ENCODE measurements at places on chromosomes 11 and 22.
A peak's percentile ranks its signal among the peaks of the same experiment; 100 is the strongest.

- no peak for DNase-seq
Observed at GRCh38 chr11:76062733-76063132, 143.6 kb downstream of the WNT11 start.

- DNase-seq: peak; percentile 9
Observed at GRCh38 chr11:86069408-86070101, 671 bp upstream of the PICALM start.

DNA sequence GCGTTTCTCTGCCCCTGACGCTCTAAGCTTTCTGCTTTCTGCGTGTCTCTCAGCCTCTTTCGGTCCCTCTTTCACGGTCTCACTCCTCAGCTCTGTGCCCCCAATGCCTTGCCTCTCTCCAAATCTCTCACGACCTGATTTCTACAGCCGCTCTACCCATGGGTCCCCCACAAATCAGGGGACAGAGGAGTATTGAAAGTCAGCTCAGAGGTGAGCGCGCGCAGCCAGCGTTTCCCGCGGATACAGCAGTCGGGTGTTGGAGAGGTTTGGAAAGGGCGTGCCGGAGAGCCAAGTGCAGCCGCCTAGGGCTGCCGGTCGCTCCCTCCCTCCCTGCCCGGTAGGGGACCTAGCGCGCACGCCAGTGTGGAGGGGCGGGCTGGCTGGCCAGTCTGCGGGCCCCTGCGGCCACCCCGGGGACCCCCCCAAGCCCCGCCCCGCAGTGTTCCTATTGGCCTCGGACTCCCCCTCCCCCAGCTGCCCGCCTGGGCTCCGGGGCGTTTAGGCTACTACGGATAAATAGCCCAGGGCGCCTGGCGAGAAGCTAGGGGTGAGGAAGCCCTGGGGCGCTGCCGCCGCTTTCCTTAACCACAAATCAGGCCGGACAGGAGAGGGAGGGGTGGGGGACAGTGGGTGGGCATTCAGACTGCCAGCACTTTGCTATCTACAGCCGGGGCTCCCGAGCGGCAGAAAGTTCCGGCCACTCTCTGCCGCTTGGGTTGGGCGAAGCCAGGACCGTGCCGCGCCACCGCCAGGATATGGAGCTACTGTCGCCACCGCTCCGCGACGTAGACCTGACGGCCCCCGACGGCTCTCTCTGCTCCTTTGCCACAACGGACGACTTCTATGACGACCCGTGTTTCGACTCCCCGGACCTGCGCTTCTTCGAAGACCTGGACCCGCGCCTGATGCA, at the start of gene MYOD1:
TSS of gene MYOD1 (plus strand) at position 544 of the 910 bp plus-strand sequence. CDS start at position 756, 212 bp downstream.
- DNase-seq: no peak

DNA sequence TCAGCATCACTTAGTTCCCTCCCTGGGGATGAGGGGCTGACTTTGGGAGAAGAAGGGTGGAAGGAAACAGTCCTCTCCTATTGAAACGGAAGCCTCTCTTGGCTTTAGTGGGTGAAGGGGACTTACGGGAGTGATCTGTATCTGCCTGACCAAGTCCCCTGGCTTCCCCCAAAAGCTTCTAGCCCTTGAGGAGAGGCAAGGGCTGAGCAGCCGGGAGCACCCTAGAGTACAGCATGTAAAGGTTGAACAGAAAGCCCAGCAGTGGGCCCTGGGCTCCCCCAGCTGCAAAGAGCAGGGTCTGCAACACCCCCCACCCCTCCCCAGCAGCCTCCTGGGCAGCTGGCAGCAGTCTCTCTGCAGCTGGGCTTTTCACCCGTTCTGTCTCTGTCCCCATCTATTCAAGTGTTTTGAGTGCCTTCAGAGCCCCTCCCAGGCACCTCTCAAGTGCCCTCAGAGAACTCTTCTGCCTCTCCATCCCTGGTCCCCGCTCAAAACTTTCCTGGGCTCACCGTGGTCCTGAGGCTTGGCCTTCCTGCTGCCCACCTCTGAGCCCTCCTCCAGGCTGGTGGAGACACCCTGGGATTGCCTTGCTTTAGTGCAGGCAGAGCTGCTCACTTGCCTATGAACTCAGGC, 2.7 kb downstream of the CAPN5 start:
- no peak for DNase-seq

DNA sequence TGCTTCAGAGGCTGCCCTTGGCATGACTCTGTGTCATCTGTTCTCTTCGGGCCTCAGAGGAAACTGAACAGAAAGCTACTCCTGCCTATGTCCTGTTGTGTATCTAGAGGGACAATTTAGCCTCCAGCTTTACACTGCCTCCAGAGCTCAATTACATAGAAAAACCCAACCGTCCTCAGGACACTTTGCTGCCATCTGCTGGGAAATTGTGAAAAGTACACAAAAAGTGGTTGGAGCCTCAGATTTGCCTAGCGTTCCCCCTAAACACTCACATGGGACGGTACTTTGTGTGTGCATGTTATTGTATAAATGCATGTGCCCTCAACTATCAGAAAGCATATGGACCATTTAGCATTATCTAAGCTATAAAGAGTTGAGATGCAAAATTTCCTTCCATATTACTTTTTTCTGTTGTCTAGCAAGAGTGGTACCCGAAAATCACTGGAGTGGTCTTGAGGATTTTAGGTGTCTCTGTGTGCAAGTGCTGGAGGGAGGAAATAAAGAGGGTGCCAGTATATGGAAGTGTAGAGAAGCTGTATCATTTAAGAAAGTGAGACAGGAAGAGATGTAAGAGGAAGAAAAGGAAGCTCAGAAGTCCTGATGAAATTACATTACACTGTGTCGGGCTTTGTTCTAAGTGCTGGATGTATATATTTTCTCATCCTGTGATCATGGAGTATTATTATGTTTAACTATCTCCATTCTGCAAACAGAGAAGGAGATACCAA, 8.7 kb upstream of the MS4A4E start:
- no peak for DNase-seq

DNA sequence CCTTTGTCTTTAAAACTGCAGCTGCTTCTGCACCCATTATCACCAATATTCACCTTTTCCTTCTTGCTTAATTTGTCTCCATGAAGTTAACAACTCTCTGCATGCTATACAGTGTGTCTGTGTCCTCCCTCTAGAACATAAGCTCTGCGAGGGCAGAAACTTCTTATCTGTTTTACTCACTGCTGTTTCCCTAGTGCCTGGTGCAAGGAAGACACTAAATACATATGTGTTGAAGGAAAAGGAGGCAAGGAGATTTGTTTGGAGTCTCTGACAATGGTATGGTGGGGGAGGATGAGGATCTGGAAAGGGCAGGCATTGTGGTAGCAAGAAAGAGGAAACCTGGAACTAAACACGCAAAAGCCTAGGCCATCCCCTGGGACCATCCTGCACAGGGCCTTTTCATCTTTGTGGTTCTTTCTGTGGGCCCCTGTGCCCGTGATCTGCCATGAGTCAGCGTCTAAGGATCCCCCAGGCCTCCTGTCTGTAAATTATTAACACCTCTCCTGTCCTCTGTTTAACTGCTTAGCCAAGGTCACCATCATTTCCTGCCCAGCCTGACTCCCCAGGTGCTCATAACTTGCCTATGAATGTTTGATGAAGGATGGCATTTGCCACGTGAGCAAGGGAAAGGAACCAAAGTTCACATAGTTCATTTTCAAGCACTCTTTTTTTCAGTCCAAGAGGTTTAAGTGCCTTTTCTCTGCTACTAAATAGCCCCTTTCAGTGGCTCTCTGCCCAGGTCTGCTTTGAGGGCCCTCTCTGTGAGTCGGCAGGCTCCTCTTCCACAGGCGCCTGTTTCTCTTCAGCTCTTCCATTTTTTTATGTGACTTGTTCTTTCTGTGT, 131.1 kb downstream of the RASSF10 start:
- DNase-seq: no peak

GRCh38 chr11:66835768-66836405, 7.4 kb upstream of the RCE1 start:
- no peak for DNase-seq

DNA sequence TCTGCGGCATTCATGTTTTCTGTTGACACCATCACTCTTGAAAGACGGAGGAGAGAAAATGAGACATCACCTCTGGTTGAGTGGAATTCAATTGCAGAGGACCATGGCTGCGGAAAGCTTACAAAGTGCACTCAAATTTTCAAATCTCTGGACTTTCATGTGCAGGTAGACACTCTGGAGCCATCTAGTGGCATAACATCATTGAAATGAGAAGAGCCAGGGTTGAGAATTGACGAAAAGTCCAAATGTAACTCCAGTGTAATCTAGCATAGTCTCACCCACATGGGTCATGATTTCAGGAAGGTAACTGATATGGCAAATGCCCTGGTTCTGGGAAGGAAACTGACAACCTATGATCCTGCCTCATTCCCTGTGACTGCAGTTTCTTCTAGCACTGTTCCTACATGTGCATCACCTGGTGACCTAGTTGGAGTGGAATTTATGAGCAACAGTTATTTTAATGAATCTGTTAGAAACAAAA, 687.8 kb downstream of the KCNA4 start:
- DNase-seq: no peak

DNA sequence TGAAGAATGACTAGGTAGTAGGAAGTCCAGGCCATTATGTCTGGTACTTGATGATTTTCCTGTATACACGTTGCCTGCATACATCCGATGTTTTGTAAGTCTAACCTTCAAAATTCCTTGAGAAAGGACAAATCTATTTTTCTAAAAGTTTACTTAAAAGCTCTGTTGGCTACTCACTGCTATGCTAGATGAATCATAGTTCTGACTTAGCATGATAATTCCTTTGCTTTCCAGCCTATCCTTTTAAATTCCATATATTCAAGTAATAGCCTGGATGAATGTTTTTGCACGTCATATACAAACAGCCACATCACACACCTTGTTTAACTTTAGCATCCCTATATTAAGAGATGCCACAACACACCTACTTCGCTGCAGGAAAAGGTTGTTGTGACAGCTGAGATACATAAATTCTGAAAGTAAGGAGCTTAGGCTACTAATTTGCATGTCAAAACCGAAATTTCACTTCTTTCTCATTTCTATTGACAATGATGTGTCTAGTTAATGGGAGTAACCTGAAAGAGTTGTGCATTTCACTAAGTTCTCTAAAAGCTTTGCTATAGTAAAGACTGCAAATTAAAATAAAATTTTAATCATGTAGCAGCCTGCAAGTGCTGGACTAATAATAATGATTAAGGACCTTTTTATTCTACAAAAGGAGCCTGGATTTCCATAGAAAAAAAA, 1116.4 kb downstream of the JRKL start:
- no peak for DNase-seq

DNA sequence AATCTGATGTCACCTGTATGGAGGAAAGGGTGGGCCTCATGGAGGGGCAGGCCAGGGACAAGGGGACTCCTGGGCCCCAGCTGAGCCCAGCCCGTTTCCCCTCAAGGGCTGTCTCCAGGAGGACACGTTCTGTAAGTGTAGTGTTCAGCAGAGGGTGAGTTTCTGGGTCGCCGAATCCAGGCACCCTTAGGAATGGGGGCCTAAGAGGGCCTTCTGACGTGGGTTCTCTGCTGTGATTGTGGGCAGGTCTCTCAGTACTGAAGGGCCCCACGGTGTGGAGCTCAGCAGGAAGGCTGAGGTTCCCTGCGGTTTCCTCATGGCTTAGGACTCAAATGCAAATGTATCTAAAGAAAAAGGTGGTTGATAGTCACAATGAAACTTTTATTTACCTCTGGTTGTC, 6.5 kb downstream of the PTDSS2 start:
- no peak for DNase-seq

DNA sequence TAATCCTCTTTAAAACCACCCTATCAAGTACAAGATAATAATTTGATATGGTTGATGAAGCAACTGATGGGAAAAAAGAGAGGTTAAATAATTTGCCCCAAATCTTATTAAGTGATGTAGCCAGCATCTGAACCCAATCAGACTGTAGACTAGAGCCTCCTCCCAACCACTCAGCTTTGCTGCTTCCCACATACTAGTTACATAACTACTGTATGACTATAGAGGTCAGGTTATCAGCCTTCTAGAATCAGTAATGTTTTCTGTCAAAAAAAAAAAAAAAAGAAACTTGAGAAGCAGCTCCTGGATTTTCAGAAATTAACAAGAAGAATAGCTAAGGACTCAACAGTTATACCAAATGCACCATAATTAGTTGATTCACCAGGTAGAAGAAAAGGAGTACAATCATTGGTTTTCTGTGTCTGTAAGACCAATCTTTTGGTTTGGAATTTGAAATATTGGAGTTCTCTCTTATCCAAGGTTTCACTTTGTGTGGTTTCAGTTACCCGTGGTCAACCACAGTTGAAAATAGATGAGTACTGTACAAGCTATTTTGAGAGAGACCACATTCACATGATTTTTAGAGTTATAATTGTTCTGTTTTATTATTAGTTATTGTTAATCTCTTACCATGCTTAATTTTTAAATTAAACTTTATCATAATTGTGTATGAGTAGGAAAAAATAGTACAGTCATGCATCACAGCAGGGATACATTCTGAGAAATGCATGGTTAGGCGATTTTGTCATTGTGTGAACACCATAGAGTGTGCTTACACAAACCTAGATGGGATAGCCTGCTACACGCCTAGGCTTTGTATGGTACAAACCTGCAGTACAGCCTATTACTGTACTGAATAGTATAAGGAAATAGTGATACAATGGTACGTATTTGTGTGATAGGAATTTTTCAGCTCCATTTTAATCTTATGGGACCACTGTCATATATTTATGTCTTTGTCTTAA, 72.2 kb downstream of the PDHX start:
- DNase-seq: no peak

GRCh38 chr22:50657925-50658324, 14.7 kb upstream of the SHANK3 start:
- DNase-seq: no peak

DNA sequence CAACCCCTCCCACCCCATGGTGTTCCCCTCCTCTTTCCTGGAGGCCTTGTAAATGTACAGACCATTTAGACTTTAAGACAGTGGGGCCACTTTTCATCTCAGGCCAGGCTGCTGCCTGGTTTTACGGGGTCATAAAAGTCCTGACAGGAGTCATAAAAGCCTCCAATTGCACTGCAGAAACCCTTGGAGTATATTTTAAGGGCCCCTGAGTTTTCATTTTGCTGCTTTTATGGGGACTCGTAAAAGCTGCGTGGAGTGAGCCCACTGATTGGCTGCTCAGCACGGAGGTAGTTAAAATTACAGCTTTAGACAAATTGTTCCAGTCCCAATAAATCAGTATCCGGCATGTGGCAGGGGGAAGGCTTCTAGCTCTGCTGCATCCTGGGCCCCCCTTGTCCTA, 627.6 kb downstream of the NTM start:
- DNase-seq: no peak

DNA sequence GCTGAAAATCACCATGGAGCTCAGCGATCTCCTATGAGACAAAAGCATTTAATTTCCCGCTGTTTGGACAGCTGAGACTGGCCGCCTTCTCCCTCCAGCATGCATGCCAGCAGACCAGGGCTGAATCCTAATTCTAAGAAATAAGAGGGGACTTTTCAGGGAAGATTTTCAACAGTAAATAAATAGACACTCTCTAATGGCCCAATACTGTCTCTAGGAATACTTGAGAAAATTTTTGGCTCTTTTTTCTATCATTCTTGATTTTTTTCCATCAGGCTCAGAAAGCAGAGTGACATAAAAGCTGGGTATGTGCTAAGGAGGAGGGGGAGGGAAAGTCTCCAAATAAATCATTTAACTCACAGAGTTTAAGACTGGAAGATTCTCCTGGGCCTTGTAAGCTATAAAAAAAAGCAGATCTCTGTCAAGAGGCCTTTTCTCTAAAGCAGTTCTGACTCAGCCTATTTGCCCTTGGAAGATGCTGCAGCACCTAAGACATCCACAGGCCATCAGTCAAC, 17.6 kb upstream of the SPON1 start:
- DNase-seq: no peak

GRCh38 chr22:36736701-36737320, 33.3 kb upstream of the CACNG2 start:
- DNase-seq: no peak

All from dorsolateral prefrontal cortex (tissue), 122 donors.